ENCODE measurements at places on chromosomes 12 and 14.
A peak's percentile ranks its signal among the peaks of the same experiment; 100 is the strongest.

- DNase-seq: no peak
These were observed 333.2 kb upstream of the MDGA2 start for GRCh38 chr14:48008646-48009045.

GRCh38 chr12:100138803-100139098, 3.9 kb downstream of the BLTP3B start:
- DNase-seq: no peak

DNA sequence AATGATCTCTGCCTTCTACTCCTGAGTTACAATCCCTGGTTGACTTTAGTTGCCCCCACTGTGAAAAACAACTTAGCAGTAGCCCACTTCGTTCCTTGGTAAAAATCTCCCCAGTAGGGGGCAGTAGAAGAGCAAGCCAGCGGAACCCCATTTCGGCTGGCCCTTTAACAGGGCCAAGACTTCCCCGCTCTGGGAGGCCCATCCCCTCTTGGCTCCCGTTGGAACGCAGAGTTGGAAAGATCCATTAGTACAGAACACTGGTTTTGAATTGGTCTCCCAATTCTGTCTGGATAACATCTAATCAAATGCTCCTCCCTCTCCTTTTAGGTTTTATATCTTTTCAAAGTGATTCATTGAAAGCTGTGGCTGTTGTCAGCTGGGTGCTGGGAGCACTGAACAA, 1133.3 kb downstream of the BCL11B start:
- peak; percentile 42 for DNase-seq

- DNase-seq: no peak
These were observed 14.6 kb downstream of the PCNX4 start for GRCh38 chr14:60106339-60106738.

DNA sequence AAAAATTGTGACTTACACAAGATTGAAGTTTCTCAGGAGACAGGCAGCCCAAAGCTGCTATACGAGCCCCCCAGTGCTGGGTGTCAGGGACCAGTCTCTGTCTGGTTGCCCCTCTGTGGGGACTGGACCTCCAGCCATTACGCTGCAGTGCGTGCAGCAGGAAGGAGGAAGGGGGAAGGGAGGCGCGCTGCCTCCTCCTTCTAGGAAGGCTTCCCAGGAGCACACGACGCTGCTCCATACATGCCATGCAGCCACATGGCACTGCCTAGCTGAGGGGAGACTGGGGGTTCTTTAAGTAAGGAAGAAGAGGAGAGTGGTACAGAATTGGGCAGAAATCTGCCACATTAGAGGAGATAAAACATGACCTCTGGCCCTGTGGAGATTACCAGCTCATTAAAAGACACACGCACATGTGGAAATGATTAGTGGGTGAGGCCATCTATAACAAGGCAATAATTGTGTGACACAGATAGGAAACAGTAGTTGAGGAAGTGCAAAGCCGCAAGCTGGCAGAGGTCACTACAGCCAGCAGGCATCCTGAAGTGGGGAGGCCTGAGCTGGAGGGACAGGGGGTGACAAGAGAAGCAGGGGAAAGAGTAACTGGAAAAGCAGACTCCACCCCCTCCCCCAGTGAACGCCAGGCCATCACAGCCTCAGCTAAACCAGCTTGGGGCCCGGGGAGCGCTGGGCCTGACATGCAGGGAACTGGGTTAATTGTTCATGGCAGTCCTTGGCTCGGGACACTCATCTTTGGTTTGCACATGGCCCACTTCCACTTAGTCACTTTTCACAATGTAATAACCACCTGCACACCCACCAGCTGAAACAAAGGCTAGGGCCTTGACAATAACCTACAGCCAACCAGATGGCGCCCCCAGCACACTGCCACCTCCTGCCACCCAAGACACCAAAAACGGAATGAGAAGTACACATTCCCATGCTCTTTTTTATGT, 39.6 kb downstream of the CCDC88C start:
- no peak for DNase-seq

DNA sequence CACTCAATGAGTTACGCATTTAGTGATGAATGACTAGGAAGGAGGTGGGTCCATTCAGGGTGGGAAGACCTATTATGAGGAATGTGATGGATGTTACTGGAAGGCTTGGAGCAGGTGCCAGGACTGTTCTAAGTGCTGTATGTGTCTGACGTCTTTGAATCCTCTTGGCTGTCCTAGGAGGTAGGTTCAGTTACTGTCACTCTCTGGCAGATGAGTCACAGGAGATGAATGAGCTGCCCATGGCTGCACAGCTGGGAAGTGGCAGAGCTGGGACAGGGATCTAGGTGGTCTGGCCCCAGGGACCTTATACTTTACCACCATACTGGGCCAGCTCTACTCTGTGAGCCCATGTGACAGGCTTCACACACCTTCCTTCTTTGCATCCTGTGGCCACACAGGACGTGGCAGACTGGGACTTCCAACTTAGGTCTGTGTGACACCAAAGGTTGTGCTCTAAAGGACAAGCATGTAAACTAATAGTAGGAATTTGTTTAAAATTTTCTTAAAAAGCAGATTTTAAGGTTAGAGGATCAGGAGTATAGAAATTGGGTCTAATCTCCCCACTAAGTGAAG, 24.0 kb downstream of the TCTN1 start:
- DNase-seq: no peak

- DNase-seq: no peak
These were observed 43.8 kb downstream of the RESF1 start for GRCh38 chr12:32002848-32003493.

DNA sequence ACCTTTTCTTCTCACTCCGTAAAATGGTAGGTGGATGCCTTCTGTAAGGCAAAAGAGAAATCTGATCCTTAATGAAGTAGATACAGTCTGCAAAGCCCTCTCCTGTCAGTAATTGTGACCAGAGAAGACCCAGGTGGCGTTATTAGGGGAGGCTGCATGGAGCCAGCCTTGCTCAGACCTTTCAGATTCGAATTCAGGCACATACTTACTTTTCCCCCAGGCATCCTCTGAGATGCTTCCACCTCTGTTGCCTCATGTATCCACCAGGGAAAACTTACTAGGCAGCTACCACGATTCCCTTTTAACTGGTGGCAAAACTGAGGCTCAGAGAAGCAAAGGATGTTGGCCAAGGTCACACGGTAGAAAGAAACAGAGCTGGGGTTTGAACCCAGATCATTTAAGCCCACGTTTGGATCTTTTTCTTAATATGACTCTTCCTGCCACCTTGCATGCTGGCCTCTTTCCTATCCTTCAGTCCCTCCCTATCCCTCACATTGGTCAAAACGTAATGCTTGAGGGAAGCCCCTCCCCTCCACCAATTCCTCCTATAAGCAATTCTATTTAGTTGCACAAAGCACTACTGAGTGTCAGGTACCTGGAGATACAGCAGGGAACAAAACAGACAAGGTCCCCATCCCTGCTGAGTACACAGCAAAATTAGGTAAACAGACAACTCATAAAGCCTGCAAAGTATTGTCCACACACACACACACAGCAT, 179.4 kb downstream of the KSR2 start:
- DNase-seq: no peak

GRCh38 chr14:77268989-77269600, 1.9 kb downstream of the NGB start:
- DNase-seq: no peak

DNA sequence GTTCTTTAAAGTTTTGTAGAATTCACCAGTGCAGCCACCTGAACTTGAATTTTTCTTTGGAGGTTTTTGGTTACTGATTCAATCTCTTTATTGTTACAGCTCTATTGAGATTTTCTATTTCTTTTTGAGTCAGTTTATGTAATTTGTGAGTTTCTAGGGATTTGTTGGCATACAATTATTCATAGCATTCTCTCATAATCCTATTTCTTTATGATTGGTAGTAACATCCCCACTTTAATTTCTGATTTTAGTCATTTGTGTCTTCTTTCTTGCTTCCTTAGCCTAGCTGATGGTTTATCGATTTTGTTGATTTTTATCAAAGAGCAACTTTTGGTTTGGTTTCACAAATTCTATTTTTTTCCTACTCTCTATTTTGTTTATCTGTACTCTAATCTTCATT, 17.9 kb upstream of the BBS10 start:
- DNase-seq: no peak

DNA sequence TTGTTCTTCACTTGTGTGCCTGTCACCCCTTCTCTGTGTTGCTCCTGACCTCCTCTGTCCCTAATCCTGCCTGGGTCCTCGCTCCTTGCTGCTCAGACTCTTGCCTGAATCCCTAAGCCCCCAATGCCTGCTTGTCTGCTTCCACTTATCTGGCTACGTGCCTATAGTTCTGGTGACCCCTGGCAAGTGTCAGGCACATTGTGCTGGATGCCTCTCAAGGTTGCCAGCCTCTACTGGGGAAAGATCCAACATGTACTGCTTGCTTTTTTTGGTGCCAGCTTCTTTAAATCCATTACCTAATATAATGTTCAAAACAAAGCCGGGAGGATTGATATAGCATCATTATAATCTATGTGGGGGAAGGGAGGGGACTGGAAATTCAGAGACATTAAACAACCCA, 448.0 kb upstream of the CCDC196 start:
- peak; percentile 16 for DNase-seq

DNA sequence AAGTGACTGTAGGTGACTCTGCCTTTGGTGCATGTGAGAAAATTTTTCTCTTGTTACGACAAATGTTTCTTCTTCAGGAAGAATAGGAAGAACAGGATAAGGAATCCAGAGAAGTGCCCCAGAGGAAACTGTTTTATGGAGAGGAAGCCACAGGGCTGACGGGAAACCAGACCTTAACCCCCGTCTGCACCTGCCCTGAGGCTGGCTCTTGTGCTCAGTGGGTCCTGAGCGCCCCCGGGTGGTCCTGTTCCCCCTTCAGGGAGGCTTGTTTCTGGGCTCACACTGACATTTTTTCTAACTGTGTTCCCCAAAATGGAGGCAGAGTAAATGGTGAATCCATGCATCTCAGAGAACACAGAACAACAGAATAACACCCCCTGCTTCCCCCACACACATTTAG, 691.8 kb downstream of the TMEM121 start:
- DNase-seq: no peak

GRCh38 chr14:100816950-100817901, 8.7 kb upstream of the MEG3 start:
- no peak for DNase-seq

GRCh38 chr12:49750027-49750995, 9.0 kb downstream of the TMBIM6 start:
- no peak for DNase-seq

DNA sequence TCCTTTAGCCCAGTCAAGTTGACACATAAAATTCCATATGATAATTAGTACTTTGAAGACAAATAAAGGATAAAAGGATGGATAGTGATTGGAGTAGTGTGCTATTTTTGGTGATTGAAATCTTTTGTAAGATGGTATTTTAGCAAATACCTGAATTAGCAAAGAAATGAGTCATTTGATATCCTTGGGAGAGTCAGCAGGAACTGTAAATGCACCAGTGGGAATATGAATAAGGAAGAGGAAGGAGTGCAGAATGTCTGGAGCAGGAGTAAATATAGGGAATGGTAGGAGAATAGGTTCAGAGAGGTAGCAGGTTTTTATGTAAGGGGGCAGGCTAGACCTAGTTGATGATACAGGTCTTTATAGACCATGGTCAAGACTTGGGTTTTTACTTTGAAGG, 75.0 kb downstream of the TRMT5 start:
- DNase-seq: no peak

DNA sequence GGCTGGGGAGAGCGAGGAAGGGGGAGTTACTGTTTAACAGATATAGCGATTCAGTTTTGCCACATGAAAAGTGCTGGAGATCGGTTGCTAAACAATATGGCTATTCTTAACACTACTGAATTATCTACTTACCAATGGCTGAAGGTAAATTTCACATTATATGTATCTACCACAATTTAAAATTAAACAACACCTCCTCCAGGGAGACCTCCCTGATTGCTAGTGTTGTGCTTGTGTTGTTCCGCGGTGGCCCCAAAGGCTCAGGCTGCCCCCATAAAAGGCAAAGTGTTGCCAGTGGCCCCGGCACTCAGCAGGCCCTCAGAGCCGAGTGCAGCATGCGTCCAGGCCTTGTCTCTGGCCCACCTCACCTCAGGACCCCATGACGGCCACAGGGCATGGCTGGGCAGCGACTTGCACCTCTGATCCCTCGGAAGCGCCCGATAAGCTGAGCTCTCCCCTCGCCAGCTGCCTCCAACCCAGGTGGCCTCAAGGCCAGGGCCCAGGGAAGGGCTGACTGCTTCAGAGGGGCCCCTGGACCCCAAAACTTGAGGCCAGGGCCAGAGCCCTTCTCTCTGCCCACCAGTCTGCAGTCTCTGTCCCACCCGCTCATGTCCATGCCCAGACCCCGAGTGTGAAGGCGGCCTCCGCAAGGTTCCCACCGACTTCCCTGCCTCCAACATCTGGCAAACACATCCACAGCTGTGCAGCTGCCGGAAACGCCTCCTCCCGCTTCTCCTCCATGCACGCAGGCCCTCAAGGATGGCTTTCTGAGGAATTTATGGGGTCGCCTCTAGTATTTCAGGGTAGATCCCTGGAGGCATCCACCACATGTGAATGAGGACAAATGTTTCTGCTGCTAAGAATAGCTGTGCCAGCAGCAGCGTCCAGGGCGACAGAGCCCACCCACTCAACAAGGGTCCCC, 60.0 kb downstream of the NCOR2 start:
- DNase-seq: no peak

DNA sequence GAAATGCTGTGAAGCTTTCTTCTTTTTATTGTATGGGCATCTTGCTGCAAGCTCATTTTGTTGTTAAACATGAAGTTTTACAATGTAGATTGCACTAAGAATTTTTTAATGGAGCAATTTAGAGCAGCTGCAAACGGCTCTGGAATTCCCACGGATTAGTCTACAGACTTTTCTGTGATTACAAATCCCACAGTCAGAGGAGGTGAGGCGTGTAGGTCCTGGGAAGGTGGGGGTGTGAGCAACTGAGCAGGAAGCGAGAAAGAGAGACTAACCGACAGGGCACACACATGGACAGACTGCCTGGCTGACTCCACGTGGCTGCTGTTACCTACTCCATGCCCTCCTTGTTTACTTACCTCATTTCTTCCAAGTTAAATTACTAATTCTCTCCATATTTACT, 348.5 kb downstream of the NPAS3 start:
- DNase-seq: no peak

GRCh38 chr12:32292151-32292550, 107.2 kb upstream of the FGD4 start:
- DNase-seq: no peak

- no peak for DNase-seq
These were observed 134.0 kb downstream of the GPR135 start for GRCh38 chr14:59331217-59331616.

- peak; percentile 9 for DNase-seq
These were observed 27.7 kb upstream of the HIGD1C start for GRCh38 chr12:50924439-50925341.

- no peak for DNase-seq
These were observed 16.2 kb downstream of the PYGL start for GRCh38 chr14:50928002-50928635.

DNA sequence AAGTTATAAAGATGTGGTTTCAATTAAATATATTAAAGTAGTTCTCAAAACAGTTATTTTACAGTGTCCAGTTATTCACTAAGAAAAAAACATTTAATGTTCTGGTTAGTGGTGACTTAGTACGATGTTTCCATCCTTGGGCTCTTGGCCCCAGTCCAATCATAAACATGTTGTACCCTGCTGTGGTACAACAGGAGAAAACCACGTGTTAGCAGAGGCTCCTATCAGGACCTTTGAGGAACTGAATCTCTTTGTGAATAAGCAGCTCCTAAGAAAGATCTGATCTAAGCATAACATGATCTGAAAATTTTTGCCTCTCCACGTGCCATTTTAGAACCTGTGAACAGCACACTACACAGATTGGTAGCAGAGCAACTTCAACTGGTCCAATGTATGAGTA, 234.0 kb downstream of the SYT1 start:
- no peak for DNase-seq

Data from neural crest cell (in vitro differentiated cells).